ENCODE measurements at places on chromosomes 6 and 20. TPM values are rescaled to one million over a fixed set of nuclear protein-coding genes. Genes with fewer than 3 reads are reported as not detected.

The ITPR3 gene
- 103 TPM for total RNA-seq

The KIAA0408 gene
- 0.25 TPM for total RNA-seq

The ZC2HC1B gene
- total RNA-seq, result not detected

The KIF3B gene
- 31.5 TPM for total RNA-seq

The CD109 gene
- 42.1 TPM for total RNA-seq

The PSORS1C2 gene
- not detected for total RNA-seq

The ACTL10 gene
- 0.22 TPM for total RNA-seq

The AVP gene
- total RNA-seq, result not detected

The TRIM15 gene
- total RNA-seq, result 6.5 TPM

The FAXC gene
- 4.7 TPM for total RNA-seq

The PET117 gene
- 22.3 TPM for total RNA-seq

The ZBP1 gene
- total RNA-seq, result not detected

GRCh38 chr6:107079429-107079828, 35.9 kb downstream of the BEND3 start:
- peak; percentile 18 for DNase-seq

GRCh38 chr6:38213251-38213658, 393.7 kb downstream of the ZFAND3 start:
- DNase-seq, result no peak

- DNase-seq, result no peak
Observed at GRCh38 chr6:6651335-6651734, 62.8 kb downstream of the LY86 start.

GRCh38 chr6:15511248-15512125, 151.3 kb downstream of the DTNBP1 start:
- no peak for DNase-seq

- no peak for DNase-seq
Observed at GRCh38 chr6:140355476-140355875, 981.0 kb upstream of the CITED2 start.

DNA sequence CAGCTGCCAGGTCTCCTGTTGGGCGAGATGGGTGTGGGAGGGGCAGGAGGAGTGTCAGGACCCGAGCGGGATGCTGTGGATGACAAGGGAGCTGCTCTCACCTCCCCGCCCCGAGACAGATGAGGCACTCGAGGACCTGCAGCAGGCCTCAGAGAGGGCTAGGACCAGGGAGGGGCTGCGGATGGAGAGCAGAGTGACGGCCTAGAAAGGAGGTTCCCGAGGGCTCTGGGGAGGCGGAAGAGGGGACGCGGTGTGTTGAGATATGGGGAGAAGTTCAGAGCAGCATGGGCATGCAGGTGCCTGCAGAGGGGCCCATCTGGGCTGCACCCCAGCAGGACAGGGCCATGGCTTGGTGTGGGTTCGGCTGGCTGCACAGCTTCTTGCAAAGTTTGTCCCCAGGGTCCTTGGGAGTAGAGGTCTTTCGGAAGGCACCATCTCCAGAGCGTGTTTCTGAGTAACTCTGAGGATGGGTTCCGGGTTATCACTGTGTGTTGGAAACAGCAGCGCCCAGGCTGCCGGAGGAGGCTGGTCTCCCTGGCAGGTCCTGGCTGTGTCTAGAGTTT, 104.6 kb downstream of the PAX1 start:
- DNase-seq, result no peak

GRCh38 chr6:37877373-37878149, 58.0 kb downstream of the ZFAND3 start:
- DNase-seq, result no peak

- DNase-seq, result no peak
Observed at GRCh38 chr6:4280031-4280430, 144.7 kb upstream of the ECI2 start.

- no peak for DNase-seq
Observed at GRCh38 chr20:38084425-38084951, 50.9 kb downstream of the RPRD1B start.

DNA sequence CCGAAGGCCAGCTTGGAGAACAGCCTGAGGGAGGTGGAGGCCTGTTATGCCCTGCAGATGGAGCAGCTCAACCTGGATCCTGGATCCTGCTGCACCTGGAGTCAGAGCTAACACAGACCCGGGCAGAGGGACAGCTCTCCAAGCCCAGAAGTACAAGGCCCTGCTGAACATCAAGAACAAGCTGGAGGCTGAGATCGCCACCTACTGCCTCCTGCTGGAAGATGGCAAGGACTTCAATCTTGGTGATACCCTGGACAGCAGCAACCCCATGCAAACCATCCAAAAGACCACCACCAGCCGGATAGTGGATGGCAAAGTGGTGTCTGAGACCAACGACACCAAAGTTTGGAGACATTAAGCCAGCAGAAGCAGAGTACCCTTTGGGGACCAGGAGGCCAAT, 223.5 kb upstream of the ID4 start:
- DNase-seq, result peak; percentile 4

- DNase-seq, result no peak
Observed at GRCh38 chr6:8382434-8382833, 52.9 kb downstream of the SLC35B3 start.

- DNase-seq, result no peak
Observed at GRCh38 chr20:39745380-39745779, 783.2 kb downstream of the DHX35 start.

DNA sequence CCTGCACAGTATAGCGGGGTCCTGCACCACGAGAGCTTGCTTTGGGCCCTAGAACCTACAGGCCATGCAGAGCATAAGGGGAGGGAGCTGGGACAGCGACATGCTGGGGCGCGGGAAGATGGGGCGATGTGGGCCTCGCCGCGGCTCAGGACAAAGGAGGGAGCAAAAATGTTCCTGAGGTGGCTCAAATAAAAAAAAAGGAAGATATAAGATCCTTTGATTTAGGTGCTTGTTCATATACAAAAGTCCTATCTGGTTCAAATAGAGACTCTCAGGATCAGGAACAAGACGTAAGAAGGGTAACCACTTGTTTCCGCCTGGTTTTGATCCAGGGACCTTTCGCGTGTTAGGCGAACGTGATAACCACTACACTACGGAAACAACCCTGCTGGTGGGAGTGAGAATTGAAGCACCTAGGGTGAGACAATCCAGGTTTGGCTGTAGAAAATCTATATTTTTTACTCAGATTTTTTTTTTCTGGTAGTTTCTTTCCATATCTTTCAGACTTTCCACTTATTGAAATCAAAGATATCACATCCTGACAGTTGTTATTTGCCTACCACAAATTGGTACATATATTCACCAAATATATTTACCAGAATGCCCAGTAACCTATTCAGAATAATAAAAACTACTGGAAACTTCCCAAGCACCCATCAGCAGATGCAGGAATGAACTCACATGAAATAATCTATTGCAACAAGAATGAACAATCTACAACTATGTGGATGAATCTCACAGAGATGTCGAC, 177.9 kb upstream of the ZNF184 start:
- peak; percentile 78 for DNase-seq

DNA sequence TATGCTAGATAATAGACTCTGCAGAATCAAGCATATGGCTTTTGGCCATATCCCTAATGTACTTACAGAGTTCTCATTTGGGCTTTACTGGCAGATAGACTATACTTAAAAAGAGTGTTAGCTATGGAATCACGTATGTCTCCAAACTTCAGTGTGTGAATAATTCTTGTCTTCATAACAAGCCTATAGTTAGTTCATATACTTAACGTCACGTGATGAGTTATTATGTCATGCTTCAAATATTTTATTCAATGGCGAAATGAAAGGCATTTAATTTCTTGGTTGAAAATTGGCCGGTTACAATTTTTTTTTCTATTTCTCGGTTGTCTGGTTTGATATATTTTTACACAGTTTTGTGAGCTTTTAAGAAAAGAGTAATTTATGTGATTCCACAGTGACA, 62.7 kb downstream of the MEI4 start:
- no peak for DNase-seq

DNA sequence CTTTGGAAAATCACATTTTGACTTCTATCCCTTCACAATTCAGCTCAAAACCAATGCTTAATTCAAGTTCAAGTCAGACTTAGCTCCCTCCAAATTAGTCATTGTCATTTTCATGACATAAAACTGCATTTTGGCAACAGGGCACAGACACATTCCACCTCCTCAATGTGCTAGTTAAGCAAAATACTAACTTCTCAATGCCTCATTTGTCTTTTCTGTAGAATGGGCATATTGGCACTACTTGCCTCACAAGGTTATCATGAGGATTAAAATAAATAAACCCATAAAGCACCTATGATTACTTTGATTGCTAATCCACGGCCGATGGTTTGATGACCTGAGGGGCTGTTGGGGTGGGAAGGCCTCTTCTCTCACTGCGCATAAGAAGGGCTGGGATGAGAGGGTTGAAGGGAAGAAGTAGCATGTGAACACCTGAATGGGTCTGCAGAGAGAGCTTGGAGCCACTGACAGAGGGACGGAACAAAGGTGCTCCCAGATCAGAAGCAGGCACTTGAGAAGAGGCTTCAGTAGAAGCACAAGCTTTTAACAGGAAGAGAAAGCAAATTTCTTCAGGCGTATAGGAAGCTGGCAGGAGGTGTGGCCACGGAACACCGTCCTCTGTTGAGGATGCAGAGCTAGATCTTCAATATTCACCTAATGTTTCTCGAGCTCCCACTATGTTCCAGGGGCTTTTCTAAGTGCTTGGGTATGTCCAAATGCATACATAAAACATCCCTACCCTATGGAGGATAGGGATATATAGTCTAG, 11.7 kb upstream of the TBC1D7 start:
- no peak for DNase-seq

- DNase-seq, result no peak
Observed at GRCh38 chr6:125945378-125946141, 11.0 kb upstream of the HINT3 start.

DNA sequence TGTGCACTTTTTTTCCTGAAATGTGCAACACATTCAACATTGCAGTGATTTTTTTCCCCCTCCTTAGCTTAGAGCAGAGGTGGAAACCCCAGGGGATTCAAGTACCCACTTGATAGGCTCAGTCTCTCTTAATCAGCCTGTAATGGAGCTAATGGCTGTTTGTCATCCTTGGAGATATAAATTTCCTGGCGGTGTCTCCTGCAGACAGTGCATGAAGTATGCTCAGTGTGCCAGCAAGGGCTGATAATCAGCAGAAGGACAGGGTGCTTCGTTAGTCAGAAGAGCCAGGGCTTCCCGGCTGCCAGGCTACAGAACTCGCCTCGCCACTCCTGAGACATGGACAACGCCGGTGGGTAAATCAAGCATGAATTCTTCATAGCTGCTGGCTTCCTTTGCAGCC, 69.8 kb upstream of the PHACTR2 start:
- no peak for DNase-seq

- peak; percentile 38 for DNase-seq
Observed at GRCh38 chr6:132669690-132670291, 10.8 kb upstream of the TAAR1 start.

DNA sequence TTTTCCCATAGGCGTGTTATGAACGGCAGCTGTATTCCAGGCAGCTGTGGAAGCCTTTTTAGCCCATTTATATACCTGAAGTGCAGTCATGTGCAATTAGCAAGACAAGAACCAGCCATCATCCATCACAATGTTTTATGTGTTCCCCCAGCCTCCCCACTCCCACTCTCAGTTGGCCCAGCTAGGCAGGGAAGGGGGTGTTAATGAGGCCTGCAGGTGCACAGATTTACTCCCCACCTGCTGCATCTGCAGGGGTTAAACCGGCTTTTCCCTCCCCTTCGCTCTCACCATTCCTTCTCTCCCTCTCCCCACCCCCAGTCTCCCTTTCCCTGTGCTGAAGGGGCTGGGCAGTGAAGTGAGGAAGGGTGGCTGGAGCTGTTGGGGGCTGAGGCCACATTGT, 149.8 kb upstream of the AKAP12 start:
- DNase-seq, result no peak

DNA sequence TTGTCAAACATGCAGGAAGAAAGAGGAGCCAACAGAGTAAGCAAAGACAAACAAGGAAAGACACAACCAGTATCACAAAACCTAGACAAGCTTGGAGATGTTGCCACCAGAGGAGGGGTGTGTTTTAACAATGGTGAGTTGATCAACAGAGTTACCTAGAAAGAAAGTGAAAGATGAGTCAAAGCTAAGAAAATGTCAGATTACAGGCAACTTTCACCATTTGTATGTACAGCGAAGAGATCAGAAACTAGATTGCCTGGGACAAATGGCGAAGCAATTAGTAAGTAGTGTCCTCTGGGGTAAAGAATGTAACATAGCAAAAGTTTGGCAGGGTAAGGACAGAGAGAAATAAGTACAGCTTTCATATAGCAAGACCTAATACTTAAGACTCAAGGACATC, 51.6 kb upstream of the POU3F2 start:
- DNase-seq, result no peak

GRCh38 chr6:127869772-127870404, 31.0 kb downstream of the THEMIS start:
- no peak for DNase-seq

- no peak for DNase-seq
Observed at GRCh38 chr20:59788196-59788735, 145.2 kb downstream of the SYCP2 start.

DNA sequence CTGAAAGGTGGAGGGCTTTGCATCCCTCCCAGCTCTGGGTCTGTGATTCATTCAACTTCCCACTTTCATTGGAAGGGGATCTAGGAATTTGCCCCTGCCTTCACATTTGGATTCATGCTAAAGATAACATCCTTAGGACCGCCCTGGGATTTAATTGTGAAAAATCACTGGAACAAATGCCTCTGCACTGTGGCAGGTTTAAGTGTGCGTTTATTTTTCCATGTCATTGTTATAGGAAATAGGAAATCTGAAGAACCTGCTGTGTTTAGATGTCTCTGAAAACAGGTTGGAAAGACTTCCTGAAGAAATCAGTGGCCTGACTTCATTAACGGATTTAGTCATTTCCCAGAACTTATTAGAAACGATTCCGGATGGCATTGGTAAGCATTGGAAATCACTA, 104.7 kb downstream of the LRRC1 start:
- DNase-seq, result no peak

- DNase-seq, result no peak
Observed at GRCh38 chr6:163964789-163965188, 550.3 kb downstream of the QKI start.

DNA sequence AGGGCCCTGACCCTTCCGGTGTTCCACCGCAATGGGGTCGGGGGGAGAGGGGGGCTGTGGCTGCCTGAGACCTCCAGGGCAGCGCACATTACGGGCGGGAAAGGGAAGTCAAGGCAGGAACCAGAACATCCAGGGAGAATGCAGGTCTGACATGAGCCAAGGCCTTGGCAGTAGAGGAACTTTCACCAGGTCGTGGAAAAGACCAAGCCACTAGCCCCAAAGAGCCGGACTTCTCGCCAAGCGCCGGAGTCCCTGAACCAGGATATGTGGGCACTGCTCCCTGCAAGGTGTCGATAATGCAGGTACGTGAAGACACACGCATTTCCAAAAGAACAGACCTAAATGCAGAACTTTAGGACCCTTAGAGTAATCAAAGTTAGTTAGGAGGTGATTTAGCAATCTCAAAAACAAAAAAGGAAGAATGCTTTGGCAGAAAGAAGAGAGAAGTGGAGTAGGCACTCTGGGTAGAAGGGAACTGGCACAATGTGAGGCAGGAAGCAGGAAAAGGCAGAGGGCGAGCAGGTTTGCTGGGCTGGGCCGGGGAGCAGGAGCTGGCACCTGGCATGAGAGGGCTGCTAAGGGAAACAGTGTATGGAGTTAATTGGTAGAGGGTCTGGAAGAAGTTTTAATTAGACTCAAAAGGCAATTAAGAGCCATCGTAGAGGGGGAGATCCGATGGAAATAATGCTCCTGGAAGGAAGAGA, 14.3 kb downstream of the POU3F2 start:
- no peak for DNase-seq
